NCI-H1436 (cell line): ENCODE measurements at places on chromosomes 16 and 17.

DNA sequence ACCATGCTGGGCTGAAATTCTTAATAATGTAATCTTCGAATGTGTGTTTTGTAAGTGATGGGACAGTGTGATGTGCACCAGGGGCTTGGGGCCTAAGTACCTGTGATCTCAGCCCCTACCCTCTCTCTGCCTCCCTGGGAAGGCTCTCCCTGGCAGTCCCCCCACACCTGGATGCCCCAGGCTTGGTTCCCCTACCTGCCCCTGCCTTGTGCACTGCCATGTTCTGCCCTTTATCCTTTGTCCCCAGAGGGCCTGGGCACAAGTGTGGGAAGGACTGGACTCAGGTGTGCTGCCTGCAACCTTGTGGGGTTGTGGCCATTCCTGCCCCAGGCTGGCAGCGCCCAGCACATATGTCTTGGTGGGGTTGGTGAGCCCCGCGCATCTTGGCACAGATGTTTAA lies 55.4 kb upstream of the CREBBP start:
- no peak for DNase-seq

DNA sequence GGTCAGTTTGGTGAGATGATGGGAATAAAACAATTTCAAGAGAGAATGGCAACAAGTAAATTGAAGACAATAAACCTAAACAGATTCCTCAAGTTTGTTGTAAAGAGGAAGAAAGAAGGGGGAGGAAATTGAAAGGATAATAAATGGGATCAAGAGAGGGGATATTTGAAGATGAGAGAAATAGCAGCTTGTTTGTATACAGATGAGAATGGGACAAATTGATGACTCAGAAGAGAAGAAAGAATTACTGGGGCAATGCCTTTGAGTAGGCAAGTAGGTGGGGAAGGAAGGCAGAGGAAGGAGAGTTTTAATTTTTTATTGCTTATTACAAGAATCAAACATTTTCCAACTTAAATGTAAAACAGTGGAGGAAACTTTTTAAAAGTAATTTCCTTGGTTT lies 98.3 kb downstream of the CHD9 start:
- DNase-seq, result no peak

DNA sequence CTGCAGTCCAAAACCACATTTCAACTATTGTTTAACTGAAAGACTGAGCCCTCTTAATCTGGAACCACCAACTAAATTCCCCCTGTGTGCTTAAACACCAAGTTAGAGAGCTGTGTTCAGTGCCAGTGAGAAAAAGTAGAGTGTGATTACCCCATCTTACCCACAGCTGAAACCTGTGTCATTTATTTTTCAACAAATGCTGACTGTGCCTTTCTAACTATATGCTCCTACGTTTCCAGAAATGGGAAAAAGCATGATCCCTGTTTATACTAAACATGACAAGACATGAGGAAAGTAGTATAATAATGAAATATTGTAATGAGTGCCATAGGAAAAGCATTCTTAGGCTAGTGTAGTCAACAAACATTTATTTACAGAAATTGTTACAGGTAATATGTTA lies 7.4 kb upstream of the TOX3 start:
- no peak for DNase-seq

- DNase-seq, result no peak
Measured at GRCh38 chr17:2184993-2185931, 118.3 kb downstream of the SMG6 start.

DNA sequence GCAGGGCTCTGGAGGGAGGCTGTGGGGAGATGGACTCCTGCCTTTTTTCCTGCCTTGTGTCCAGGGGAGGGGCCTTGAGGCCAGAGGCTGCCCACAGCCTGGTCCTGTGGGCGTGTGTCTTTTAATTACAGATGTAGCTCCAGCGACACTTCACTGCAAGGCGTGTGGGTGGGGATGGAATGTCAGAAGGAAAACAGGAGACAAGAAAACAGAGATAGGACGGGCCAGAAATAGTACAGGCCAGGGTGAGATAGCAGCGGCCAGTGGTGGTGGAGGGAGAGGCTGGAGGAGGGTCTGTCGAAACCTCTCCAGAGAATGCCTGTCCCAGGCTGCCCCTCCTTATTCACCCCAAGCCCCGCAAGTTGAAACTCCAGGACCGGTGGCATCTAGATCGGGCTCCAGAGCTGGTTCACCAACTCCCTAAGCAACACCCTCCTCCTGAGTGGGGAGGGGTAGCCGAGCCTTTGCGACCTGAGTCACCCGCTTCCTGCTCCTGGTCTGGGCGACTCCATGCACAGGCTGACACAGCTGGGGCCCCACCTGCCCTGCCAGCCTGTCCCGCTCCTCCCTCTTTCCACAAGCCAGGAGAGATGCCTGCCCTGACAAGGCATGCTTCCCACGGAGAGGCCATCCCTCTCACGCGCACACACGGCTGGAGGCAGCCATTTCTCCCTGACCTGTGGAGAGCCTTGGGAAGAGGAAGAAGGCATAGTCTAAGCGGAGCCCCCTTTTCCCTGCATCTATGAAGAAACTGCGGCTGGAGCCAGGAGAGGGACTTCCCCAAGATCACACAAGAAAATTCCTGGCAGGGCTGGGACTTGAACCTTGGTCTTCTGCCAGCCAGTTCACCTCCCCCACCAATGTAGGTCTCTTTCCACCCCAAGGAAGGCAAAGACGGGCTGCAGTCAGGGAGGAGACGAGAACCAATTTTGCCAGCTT lies 6.6 kb upstream of the JUP start:
- no peak for DNase-seq

- DNase-seq, result no peak
Measured at GRCh38 chr17:7190276-7190917, 11.2 kb upstream of the ASGR1 start.

DNA sequence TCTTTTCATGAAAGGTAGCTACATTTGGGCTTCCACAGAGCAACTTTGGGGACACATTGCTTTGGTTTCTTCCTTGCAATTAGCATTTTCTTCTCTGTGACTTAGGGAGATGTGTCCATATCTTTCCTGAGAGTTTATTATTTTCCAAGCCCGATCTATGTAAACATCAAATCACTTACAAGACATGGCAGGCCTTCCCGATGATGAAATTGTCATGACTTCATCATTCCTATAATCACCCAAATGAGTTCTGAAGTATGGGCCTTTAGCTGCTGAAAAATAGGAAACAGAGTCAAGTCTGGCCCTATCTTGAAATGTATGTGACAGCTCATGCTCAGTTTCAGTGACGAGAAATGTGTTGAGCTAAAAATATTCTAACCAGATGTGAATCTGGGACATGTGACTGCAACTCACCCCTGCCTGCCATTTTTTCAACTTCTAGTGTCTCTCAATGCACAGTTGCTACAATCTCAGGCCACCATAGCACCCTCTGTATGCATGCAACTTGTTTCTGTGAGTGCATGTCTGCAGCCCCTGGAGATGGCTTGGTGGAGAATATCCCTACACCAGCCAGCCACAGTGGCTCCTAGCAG lies 199.6 kb upstream of the MAF start:
- DNase-seq, result no peak

DNA sequence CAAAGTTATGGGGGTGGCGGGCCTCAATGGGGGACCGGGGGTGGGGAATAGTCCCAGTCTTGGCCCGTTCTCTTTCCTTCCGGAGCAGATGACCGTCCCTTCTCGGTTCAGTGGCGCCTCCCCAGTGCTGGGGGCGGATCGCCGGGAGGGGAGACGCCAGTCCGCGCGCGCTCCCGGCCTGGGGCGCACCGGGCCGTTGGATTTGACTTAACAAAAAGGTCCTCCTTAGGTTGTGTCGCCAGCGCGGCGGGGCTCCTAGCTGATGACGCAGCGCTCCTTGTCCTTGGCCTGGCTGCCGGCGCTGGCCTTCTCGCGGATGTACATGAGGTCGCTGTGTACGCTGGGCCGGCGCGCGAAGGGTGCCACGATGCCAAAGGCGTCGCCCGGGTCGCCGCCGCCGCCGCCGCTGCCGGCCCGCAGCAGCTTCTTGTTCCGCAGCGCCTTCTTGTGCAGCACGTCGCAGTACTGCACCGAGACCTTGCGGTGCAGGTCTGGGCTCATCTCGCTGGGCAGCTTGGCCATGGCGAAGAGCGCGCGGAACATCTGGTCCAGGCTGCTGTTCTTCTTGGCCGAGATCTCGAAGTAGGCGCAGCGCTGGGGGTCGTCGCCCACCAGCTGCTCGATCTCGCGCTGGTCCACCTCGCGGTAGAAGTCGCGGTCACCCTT lies 1.2 kb downstream of the RASD1 start:
- DNase-seq, result no peak

- DNase-seq, result no peak
Measured at GRCh38 chr17:10141436-10141835, 57.0 kb downstream of the GAS7 start.

DNA sequence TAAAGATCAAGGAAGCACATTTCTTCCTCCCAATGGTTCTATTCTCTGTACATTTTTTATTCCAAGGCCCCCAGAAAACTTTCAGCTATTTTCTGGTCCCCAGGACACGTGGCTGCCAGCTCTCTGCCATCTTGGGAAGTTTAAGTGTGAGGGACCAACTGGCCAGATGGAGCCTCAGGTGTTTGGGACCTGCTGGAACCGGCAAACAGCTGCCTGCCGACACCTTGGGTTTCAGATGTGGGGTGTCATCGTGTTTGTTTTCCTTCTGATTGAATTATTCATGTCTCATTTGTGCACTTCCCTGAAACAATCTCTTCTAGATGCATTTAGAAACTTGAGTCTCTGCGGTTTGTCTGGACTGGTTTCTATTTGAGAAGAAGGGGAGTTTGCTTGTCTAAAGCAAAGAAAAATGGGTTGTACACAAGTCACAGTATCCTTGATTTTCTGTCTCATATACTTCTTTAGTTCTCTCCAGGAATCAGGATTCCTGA lies 386.5 kb downstream of the SLC39A11 start:
- DNase-seq, result no peak

DNA sequence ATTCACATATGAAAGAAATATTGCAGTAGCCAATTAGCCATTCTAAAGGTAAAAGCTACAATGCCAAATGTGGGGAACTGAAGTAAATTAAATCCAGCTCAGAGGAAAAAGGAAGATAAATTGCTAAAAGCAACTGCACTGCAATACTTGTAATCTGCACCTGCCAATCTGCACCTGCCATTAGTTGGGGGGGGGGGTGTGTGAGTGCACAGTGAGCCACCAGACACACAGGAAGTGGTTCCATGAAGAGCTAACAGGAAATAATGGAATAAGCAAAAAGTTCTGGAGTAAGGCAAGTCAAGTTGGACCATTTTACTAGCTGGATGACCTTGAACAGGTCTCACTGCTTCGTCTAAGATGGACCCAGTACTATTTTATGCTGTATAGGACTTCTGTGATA lies 191.8 kb downstream of the PARN start:
- DNase-seq, result no peak

DNA sequence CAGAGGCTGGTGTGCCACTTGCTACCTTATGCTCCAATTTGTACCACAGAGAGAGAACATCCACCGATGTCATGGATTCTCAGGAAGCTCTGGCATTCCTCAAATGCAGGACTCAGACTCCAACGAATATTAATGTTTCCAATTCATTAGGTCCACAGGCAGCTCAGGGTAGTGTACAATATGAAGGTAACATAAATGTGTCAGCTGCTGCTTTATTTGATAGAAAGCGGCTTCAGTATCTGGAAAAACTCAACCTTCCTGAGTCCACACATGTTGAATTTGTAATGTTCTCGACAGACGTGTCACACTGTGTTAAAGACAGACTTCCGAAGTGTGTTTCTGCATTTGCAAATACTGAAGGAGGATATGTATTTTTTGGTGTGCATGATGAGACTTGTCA lies 16.1 kb downstream of the SLFN5 start:
- DNase-seq, result no peak

DNA sequence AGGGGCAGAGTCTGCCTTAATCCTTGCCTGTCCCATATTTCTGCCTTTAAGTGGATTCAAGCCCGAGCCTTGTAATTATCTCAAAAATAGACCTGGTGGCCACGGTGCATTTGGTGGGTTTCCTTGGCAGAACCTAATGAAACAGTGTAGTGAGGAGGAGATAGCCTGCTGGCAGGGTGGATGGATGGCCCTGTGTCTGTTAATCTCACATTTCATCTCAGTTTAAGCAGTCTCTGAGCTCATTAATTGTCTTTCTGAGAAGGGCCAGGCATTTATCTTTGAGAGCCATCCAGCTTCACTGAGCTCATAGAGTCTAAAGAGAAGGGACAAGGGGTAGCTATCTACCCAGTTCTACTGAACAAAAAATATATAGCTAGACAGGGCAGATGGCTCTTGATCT lies 364.0 kb upstream of the EEF2KMT start:
- DNase-seq, result no peak

- DNase-seq, result no peak
Measured at GRCh38 chr17:4600563-4600962, 16.2 kb downstream of the SMTNL2 start.

- DNase-seq, result no peak
Measured at GRCh38 chr17:77790143-77790829, 168.2 kb upstream of the TNRC6C start.

DNA sequence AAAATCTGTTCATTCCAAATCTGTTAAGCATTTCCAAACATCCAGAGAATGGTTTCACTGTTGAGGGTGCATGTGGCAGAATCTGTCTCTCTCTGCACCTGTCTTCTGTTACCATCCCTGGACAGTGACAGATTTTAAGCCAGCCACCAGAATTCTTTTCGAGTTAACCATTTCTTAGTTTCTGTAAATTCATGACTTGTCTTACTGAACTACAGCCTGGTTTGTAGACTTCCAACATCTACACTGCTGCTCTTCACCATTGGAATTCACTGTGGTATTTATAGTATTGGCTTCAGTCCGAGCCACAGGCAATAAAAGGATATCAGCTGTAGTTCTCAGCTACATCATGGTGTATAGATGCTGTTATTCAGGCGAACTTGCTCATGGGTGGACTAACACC lies 47.6 kb downstream of the GOSR1 start:
- no peak for DNase-seq

DNA sequence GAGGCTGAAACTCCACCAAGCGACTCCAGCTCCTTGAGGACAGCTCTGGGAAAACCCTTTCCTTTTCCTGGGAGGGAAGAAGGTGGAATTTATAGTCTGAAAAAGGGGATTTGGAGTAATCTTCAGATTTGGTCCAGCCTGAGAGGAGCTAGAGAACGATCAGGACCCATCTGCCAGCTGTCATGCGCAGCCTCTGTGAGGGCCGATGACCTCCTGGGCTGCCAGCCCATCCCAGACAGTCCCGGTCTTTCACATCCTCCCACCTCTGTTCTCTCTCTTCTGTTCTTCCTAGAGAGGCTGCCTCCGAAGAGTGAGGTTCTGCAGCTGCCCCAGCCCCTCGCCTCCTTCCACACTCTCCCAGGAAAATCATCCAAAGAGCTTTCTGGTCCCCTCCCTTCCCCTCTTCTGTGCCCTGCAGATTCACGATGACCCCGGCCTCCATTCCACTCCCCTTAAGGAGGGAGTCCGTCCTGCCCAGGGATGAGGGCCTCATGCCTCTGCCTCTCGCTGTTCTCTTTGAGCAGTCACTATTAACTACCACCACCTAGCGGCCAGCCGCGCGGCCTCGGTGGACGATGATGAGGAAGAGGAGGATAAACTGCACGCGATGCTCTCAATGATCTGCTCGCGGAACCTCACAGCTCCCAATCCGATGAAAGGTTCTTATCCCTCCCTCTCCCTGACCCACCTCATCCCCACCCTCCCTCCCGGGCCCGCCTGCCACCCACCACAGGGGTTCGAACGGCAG lies 29.6 kb downstream of the SGSM2 start:
- no peak for DNase-seq
